ENCODE measurements at places on chromosomes 12 and 14. TPM values are rescaled to one million over a fixed set of nuclear protein-coding genes. Genes with fewer than 3 reads are reported as not detected.

CLEC14A gene
- 0.96 TPM for total RNA-seq

GPR162 gene
- 145 TPM for total RNA-seq

DNA sequence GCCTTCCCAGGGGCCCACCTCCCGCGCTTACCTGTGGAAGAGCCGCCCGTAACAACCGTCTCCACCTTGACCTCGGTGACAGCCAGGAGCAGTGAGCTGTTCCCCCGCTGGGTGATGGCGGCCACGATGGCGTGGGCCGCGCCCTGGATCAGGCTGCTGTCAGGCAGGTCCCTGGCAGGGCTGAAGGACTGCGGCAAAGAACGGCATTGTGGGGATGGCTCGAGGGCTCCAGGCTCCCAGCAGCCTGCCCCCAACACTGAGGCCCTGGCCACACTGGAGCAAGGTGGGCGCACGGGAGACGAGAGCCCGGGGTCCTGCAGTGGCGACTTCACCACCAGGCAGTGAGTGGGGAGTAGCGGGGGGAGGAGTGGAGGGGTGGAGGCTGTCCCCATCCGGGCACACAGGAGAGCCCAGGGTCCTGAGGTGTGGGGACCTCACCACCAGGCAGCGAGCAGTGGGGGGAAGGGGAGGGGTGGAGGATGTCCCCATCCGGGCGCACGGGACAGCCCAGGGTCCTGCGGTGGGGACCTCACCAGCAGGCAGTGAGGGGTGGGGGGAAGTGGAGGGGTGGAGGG, 25.0 kb downstream of the JAG2 start:
- peak; percentile 16 for DNase-seq
- H3K27ac ChIP-seq, result no peak overlapping the region

DNA sequence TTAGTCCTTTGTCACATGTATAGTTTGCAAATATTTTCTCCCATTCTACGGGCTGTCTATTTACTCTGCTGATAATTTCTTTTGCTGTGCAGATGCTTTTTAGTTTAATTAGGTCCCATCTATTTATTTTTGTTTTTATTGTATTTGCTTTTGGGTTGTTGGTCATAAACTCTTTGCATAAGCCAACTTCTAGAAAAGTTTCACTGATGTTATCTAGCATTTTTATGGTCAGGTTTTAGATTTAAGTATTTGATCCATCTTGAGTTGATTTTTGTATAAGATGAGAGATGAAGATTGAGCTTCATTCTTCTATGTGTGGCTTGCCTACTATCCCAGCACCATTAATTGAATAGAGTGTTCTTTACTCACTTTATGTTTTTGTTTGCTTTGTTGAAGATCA, 1008.4 kb upstream of the ATXN7L3B start:
- peaks cover 7% of the 10 kb centered on the region for H3K4me1 ChIP-seq
- H3K4me3 ChIP-seq, result no peak overlapping the region
- DNase-seq, result no peak
- H3K27me3 ChIP-seq, result no peaks in the 10 kb centered on the region
- H3K36me3 ChIP-seq, result no peaks in the 10 kb centered on the region

DNA sequence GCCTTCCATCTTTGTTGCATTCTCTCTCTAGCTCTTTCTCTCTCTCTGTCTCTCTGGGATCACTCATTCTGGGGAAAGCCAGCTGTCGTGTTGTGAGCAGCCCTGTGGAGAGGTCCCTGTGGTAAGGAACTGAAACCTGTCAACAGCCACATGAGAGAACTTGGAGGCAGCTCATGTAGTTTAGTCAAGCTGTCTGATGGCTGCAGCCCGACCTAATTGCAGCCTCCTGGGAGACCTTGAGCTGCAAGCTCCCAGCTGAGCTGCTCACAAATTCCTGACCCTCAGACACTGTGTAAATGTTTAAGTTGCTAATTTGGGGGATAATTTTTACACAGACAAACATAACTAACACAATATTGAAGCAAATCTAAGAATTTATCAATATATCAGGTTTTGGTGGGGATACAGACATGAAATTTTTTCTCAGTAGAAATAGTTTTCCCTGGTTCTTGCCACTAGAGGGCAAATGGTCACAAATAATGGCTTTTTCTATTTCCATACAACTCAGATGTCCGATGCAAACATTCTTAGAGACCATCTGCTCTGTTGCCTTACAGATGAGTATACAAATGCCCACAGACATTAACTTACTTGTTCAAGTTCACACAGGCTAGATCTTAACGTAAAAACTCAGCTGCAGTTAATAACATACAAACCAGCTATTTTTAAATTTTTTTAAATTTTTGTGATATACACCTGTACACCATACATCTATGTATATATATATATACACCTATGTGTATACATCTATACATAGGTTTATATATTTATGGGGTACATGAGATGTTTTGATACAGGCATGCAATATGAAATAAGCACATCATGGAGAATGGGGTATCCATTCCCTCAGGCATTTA, 15.5 kb upstream of the KRR1 start:
- peaks cover 39% of the 10 kb centered on the region for H3K4me1 ChIP-seq
- peak overlapping the region; percentile 86 for H3K4me3 ChIP-seq
- peak overlapping the region; percentile 97 for H3K27ac ChIP-seq
- DNase-seq, result peak; percentile 76
- peaks cover 4% of the 10 kb centered on the region for H3K27me3 ChIP-seq

DNA sequence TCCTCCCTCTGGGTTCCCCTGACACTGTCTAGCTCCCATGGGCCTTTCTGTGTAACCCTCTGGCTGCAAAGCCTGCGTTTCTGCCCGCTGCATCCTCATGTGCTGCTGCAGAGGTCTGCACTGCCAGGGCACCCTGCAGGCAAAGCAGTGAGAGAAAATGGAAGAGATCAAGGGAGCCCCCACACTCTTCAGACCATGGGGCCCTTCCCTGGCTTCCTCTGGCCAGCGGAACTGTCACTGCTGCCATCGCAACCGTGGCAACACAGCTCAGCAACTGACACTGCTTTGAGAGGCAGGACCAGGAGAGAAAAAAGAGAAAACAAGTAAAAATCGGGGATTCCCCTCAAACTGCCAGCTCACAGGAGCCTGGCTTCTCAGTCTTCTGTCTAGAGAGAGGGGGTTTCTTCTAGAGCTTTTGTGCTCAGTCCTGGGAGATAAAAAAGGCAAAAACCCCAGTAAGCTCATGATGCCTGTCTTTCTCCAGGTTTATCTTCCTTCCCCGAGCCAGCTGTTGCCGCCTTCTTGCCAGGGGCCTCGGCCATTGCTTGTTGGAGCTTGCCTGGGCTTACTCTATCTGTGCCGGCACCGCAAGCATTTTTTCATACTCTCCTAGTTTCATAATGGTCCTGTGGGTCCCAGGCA, 38.9 kb downstream of the C14orf132 start:
- peaks cover 16% of the 10 kb centered on the region for H3K36me3 ChIP-seq
- peak overlapping the region; percentile 46 for H3K4me3 ChIP-seq
- no peak for DNase-seq
- H3K27ac ChIP-seq, result peak overlapping the region; percentile 59
- peaks cover 62% of the 10 kb centered on the region for H3K4me1 ChIP-seq

GRCh38 chr12:99453836-99454538, 193.6 kb upstream of the GARIN6 start:
- no peaks in the 10 kb centered on the region for H3K36me3 ChIP-seq
- no peak overlapping the region for H3K4me3 ChIP-seq
- DNase-seq, result no peak
- no peaks in the 10 kb centered on the region for H3K27me3 ChIP-seq
- peaks cover 12% of the 10 kb centered on the region for H3K4me1 ChIP-seq
